ENCODE measurements at places on chromosomes 2 and 18.

GRCh38 chr2:127586746-127587295 lies 51.3 kb downstream of the MYO7B start:
- no peak for DNase-seq

GRCh38 chr2:43461453-43462073 lies 134.3 kb downstream of the THADA start:
- DNase-seq = peak; percentile 88

GRCh38 chr2:100957996-100958653 lies 44.0 kb upstream of the RPL31 start:
- no peak for DNase-seq

- no peak for DNase-seq
Observed at GRCh38 chr2:164816046-164816445, 25.6 kb downstream of the COBLL1 start.

DNA sequence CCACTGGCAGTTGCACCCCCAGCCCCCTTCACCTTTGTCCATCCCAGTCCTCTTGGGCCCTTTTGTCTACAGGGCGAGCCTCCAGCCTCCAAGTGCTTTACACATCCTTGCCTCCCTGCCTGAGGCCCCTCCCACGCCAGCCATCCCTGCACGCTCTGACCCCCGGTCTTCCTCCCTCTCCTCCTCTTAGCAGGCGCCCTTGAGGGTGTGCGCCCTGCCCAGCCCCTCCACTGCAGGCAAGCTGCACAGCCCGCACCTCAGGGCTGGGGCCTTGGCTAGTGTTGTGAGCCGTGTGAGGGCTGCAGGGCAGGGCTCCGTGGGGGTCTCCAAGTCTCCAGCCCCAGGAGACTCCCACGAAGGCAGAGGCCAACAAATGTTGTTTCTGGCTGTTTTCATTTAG lies 6.9 kb downstream of the BOK start:
- DNase-seq = no peak

DNA sequence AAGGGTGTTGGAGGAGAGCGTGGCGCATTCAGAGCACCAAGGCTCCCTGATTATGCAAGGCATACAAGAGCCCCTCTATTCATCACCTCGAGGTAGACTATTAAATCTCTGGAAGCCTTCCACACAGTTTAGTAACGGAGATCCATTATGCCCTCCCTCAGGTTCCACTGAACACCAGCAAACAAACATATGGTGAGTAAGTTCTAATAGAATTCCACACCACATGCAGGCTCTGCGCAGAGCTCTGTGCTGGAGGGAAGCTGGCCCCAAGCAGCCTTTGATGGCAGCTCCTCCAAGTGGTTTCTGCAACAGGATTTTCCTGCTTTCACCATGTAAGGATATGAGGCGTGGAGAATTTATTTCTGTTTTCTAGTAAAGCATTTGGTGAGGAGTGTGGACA lies 238.6 kb downstream of the C1D start:
- DNase-seq = no peak

GRCh38 chr2:102724016-102724490 lies 37.8 kb upstream of the TMEM182 start:
- DNase-seq = no peak

DNA sequence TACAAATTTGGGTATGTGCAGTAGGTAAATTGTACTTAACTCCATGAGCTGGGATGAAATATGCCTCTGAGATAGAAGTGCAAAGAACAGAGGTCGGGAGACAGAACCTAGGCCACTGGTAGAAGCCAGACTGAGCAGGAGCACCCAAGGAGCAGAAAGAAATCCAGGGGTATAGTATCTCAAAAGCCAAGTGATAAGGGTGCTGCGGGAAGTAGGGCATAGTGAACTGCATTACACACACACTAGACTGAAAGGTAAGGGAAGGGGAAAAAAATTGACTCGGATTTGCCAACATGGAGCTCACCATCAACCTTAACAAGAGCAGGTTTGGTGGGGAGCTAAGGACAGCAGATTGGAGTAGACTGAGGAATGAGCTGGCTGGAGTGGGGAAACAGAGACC lies 89.3 kb upstream of the TMEM247 start:
- DNase-seq = no peak

- no peak for DNase-seq
Observed at GRCh38 chr2:236661762-236662110, 92.1 kb downstream of the ACKR3 start.

GRCh38 chr2:158730621-158731140 lies 64.4 kb upstream of the DAPL1 start:
- DNase-seq = peak; percentile 35

GRCh38 chr2:137383391-137383790 lies 580.9 kb upstream of the HNMT start:
- DNase-seq = peak; percentile 31

- peak; percentile 94 for DNase-seq
Observed at GRCh38 chr18:55779691-55780585, 191.9 kb upstream of the TCF4 start.

GRCh38 chr2:9750224-9751215 lies 92.8 kb upstream of the TAF1B start:
- DNase-seq = no peak

GRCh38 chr2:56971383-56971974 lies 787.7 kb downstream of the CCDC85A start:
- DNase-seq = no peak

GRCh38 chr2:121479882-121480522 lies 50.7 kb upstream of the RNU4ATAC start:
- peak; percentile 82 for DNase-seq

DNA sequence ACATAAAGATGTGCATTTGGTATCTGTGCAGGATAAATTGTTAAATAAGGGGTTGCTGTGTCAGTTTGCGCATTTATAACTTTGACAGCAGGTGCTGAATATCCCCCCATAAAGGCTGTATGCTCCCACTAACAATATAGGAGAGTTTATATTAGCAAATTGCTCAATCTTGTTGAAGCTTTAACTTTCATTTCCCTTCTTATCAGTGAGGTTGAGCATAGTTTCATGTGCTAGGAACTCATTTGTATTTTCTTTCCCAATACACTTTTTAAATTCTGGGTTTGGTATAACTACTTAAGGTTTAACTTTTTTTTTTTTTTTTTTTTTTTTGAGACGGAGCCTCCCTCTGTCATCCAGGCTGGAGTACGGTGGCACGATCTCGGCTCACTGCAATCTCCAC lies 89.0 kb downstream of the FAM117B start:
- DNase-seq = no peak

DNA sequence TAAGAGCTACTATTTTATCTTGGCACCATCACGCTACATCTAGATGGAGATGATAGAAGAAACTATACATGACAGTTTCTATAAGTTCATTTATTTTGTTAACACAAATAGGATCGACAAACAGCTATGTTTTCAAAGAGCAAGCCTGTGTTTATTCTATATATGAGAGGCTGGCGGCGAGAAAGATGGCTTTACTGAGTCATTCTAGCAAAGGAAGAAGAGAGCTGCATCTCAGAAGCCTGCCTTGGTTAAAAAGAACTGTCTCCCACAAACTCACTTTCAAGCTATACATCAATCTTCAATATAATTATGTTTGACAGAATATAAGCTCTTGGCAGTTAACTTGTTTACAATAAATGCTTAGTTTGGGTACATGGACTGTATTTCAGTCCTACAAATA lies 13.0 kb downstream of the SATB2 start:
- no peak for DNase-seq

DNA sequence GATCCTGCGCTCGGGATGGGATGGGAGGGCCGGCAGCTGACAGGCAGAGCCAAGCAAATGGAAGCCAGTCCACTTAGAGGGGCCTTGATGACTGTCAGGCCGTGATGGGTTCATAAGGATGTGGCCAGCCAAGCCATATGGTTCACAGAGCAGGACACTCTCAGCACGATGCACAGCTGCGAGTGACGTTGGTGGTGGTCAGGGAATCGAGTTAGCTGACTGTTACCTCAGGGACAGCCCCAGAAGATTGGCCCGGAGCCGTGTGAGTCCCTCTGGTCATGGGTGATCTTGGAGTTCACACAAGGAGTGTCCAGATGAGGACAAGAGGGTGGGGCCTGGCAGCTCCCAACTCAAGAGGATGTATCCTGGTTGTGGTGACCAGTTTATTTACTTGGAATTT lies 70.2 kb downstream of the TPGS2 start:
- DNase-seq = no peak

DNA sequence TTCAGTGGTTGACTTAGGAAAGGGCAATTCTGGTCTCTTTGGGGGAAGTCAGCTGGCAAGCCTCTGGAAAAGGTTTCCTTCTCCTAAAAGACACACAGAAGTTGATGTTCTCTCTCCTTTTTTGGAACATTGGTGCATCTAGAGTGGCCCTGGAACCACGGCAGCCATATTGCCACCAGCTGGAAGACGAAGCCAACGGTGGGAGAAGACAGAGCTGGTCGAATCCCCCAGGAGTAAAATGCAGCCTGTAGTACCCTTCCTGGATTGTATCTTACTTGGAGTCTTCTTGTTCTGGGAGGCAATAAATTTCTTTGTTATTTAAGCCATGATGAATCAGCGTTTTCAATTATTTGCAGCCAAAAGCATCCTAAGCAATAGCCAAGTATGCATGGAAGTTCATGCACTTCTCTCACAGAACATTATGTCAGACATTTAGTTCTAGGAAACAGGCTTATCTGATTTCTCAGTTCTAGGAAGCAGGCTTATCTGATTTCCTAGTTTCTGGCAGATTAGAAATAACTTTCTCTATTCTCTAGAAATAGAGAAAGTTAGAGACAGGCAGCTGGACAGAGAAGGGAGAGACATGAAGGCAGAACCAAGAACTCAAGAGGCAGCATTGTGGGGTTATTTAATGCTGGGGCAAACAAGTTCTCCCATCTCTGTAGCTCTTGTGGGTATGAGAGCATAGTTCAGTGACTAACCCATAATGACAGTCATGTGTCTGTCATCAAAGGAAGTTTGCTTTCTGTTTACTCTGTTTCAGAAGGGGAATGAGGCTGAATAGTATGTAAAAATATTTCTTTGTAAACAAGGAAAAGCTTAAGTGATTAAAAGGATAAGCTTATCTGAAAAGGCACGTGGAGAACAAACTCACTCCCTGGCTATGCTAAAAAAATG lies 40.5 kb upstream of the NABP1 start:
- no peak for DNase-seq

DNA sequence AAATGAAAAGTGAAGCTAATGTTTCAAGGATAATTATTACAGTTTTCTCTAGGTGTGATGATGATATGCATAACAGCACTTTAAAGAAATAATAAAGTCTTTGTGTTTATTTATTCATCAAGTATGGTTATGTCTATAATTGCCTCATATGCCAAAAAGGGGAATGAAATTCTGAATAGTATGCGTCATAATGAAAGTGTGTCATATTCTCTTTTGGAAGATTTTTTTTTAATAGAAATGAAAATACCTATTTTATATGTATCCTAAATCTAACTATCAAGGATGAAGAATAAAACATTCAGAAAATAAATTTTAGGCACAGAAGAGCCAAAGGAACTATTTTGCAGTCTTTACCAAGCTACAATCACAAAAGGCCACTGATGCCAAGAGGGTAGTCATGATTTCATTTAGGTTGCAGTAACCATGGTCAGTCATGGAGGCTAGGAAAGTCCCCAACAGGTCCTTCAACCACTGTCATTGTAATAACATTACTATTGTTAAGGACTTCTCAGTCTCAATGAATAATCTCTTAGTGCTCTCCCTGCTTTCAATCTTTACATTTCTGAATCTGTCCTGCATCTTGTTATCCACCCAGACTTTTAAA lies 712.5 kb downstream of the DCDC2C start:
- no peak for DNase-seq

DNA sequence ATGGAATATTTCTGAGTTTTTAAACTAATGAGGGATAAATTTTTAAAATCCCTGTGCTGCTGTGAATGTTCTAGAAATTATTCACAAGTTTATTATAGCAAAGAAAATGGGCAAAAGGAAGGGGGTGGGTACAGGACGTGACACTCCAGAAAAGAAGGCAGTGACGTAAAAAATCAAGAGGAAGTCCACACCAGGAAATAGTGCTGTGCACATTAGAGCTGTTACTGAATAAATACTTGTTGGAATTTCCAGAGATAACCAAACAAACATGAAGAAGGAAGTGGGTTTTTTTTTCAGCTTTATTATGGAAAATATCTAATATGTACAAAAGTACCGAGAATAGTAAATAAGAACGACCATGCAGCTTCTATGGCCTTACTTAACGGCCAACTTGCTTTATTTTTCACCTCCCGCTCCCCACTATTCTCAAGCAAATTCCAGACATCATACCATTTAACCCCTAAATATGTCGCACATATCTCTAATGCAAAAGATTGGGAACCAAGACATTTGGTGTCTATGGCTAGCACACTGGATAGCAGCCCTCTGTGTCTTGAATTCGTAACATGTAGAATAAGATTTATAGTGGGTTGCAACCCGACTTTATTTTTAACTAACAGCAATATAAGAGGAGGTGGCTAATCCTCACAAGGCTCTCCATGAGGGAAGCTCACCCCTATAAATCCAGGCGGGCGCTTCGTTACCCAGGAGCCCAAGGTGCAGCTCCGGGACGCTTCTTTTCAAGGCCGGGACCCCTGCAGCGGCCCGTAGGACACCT lies 580 bp upstream of the NDUFV2 start:
- DNase-seq = peak; percentile 77

DNA sequence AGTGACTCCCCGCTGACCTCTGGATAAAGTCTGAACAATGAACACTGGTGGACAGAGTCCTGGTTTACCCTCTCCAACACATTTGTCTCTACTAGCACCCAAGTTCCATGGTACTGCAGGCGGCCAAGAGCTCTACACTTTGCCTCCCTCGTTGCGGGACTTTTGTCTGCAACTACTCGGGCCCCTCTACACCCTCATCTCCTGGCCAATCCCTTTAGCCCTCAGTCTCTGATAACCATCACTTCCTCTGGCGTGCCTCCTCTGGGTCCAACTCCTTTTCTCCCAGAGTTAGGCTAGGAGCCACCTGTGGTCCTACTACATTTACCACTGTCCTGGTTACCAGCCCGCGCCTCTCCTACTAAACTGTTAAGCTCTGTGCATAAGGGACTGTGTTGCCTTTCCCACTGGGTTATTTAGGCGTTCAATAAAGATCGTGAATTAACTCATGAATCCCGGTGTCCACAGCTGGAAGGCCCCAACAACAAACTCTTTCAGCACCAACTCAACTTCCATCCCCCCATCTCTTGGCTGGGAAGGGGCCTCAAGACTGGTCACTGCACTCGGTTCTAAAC lies 757 bp downstream of the HDHD2 start:
- peak; percentile 62 for DNase-seq

DNA sequence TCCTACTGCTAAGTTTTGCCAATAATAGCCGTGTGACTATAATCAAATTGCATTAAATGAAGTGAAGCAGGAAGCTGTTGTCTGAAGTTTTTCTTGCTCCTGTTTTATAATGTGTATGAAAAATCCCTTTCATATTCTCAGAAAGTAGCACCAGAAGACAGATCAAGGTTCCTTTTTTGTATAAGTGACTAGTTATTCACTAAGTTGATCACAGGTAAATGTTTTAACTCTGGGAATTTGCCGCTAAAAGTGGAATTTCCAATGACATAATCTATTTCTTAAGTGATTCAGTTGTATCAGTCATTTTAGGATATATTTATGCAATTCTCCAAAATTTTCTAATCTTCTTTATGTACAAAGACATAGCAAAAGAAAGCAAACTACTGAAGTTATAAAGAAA lies 99.6 kb downstream of the DPP4 start:
- no peak for DNase-seq

- DNase-seq = no peak
Observed at GRCh38 chr18:37280701-37281393, 284.8 kb downstream of the CELF4 start.

- peak; percentile 57 for DNase-seq
Observed at GRCh38 chr2:39107156-39107555, 13.7 kb downstream of the SOS1 start.
